ENCODE measurements at places on chromosomes 6 and 20.

DNA sequence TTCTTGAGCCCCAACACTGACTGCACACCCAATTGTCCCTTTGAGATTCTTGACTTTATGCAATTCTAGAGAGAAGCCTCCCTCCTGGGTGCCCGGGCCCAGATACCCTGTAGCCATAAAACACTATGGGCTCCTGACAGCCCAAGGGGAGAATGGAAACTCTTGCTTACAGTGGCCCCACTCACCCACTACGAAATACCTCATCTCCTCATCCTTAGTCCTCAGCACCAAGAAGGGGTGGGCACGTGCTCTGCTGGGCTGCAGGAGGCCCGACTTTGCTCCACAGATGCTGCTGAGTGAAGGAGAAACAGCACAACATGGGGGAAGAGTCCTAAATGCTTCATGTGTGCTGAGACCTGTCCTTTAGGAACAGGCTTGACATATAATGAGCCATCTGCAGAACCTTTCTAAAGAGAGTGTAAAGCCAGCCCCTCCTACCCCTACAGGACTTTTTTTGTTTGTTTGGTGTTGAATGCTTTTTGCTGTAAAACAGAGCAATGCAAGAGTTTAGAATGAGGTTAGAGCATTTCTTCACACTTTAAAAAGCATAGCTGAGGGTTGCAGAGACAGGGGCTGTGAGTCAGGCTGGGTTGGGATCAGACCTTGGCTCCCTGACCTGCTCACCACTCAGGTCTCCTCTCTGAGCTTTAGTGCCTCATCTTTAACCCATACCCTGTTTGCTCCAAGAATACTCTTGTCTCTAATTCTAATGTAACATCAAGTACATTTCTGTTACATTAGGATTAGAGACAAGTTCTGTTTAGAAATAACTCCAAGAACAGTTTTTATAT lies 17.6 kb upstream of the SIRPG start:
- DNase-seq, result no peak

DNA sequence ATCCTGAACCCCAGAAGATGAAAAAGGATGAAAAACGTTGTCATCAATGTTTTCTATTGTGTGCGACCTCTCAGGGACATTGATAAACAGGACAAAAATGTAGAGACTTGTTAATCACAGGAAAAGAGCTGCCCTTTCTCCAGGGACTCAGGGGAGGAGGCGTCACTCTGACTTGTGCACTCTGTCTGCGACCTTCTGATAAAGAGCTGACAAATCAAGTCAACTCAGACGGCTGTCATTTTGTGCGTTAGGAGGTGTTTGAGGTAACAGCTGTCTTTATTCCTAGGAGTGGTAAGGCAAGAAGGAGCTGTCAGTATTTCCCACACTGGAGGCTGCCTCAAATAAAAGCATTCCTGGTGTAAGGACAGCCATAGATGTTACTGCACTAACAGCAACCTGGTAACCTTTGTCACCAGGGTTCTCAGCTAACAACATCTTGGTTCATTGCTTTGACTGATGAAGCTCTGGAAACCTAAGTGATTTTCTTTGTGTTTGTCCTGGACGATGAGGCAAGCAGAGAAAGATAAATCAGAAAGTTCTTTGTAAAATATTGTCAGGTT lies 38.6 kb upstream of the NXT1 start:
- DNase-seq, result no peak

GRCh38 chr6:139736325-139736906 lies 362.0 kb upstream of the CITED2 start:
- DNase-seq, result no peak

DNA sequence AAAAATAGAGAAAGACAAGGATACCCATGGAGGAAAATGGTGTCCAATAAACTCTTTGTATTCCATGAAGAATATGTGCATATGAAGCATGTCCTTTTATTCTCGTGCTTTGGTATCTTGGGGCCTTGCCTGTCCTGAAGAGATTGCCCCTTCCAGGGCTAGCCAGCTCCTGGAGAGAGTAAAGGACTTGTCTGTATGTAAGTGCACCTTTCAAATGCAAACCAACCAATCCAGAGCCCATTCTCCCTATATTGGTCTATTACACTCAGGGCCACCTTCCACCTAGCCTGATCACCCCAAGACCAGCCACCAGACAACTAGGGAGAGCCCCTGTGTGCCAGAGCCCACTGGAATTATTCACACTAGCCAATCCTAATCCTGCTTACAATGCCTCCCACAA lies 221.6 kb downstream of the CD83 start:
- no peak for DNase-seq

All from glomerular endothelial cell (primary cell).